ENCODE measurements at places on chromosomes 5 and 9. TPM values are rescaled to one million over a fixed set of nuclear protein-coding genes. Genes with fewer than 3 reads are reported as not detected.

HDHD3 gene
- total RNA-seq = 17.4 TPM

URM1 gene
- 52.5 TPM for total RNA-seq

TNFSF8 gene
- 63.4 TPM for total RNA-seq

GRCh38 chr5:138772986-138773594, 19.9 kb downstream of the CTNNA1 start:
- no peak overlapping the region for H3K27ac ChIP-seq
- H3K4me1 ChIP-seq = no peaks in the 10 kb centered on the region
- no peak for DNase-seq

DNA sequence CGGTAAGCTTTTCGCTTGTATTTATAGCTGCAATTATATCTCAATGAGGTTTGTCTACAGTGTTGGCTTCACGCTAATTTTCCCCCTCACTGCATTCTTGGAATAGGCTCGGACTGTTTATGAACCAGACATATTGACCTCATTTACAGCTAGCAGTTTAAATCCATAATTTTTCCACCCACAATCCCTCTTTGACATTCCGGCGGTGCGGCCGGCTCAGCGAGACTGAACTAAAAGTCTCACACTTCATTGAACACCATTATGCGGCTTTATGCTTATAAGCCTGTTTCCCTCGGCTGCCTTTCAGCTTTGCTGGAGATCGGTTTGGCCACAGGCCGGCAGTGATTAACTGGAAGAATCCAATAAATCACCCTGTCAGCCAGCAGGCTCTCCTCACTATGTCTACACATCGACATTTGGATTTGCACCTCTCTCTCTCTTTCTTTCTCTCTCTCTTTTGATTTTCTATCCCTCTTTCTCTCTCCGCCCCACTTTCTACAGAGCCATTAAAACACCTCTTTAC, 315.0 kb upstream of the TLE4 start:
- H3K27me3 ChIP-seq = peaks cover 19% of the 10 kb centered on the region
- DNase-seq = no peak

DNA sequence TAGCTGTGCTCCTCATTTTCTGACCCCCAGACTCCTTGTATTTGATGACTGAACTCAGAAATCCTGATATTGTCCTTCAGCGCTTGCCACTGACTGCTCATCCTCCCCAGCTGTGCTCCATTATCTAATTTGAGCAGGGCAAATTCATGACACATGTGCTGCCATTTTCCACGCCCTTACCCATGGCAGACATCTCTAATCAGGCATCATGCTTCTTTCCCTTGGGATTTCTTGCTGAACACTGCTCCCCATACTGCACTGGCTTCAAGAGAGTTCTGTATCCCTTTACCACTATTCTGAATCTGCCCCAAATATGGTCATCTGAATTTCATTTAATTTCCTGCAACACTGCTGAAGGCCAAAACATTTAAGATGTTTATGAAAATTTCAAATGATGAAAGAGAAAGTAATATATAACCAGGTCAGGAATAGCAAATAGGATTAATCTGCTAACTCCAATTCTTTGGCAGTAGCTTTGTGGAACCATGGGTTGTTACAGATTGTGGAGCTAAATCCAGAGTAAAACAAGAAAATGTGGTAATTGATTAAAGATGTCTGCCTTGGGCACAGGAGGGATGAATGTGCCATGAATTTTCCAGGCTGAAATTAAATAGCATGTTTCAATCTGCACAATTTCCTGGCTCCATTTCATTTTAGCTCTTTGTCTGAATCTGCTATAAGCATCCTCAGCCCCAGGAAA, 93.6 kb downstream of the CYFIP2 start:
- H3K27ac ChIP-seq = no peak overlapping the region
- DNase-seq = no peak
- H3K36me3 ChIP-seq = peaks cover 6% of the 10 kb centered on the region
- H3K4me1 ChIP-seq = no peaks in the 10 kb centered on the region

DNA sequence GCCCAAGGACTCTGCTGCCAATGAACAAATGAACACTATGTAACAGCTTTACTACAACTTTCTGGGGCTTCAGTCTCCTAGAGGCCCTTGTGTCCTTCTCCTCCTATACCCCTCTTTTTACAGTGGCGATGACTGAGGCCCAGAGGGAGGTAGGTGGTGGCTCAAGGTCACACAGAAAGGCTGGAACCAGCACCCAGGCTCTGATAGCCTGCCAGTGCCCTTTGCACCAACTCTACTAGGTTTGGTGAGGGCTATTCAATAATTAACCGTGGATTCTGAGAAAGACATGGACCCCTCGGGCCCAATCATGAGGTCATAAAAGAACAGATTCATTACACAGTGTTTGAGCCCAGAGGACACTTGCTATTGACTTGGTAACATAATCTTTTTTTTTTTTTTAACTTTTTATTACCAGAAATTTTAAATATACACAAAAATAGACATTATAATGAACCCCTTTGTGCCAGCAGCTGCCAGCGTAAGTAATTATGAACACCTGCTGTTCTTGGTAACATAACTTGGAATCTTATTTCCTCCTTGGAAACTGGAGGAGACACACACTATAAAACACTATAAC, 6.1 kb upstream of the ALDH1B1 start:
- no peak overlapping the region for H3K4me3 ChIP-seq
- H3K36me3 ChIP-seq = no peaks in the 10 kb centered on the region
- H3K4me1 ChIP-seq = no peaks in the 10 kb centered on the region
- no peaks in the 10 kb centered on the region for H3K27me3 ChIP-seq
